Osteocyte (in vitro differentiated cells): ENCODE measurements at places on chromosomes 13 and 19.
A peak's percentile ranks its signal among the peaks of the same experiment; 100 is the strongest.

DNA sequence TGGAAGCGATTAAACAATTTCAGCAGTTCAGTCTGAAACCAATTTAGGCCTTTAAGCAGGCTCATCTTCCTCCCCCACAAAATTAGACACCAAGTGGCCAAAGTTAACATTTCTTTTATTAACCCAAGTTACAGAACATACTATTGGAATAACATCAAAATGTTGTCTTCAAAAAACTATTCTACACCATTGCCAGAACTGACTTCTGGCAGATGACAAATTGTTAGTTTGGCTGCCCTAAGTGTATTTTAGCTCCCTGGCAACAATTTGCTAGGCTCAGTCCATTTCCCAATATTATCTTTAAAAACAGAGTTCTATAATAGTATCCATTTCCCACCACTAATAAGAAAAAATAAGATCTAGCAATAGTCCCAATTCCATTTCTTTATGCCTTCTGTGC lies 107.8 kb downstream of the SGCG start:
- no peak for DNase-seq

GRCh38 chr19:4154571-4155312 lies 1.3 kb downstream of the CREB3L3 start:
- DNase-seq = no peak

DNA sequence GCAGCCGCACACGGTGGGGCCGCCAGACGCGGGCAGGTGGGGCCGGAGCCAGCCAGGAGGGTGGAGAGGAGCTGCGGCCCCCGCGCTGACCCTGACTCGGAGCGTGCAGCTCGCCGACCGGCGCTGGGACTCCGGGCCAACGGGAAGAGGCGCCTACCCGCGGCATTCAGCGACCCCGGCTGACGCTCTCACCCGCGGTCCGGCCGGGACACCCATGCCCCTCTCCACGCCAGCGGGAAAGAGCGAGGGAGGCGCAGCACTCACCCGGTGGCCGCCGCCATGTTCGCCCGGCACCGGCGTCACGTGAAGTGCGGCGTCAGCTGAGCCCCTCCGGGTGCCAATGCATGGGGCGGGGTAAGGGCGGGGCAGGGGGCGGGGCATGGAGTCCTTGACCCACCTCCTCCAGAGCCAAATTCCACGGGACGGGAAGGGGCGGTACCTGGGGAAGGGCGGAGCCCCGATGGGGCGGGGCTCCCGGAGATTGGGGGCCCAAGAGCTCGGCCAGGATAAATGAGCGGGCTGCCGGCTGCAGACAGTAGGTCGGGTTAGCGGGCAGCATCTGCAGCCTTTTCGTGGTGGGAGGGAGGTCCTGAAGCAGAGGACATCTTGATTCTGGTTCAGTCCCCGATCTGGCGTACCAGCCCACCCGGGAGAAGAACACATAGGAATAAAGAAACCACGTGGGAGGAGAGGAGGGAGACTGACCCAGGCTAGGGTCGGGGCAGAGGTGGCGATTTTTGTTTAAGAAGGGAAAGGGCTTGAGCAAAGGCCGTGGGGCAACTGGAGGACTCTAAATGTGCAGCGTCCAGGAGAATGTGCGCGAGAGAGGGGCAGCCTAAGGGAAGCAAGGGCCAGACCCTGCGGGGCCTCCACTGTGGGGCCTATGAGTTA lies at the start of gene PEPD:
Gene PEPD, minus strand, starts transcription at position 312 of the 891 bp plus-strand sequence. Its CDS starts 31 bp downstream, at position 281.
- peak; percentile 95 for DNase-seq

GRCh38 chr13:37144661-37145060 lies 39.2 kb upstream of the CSNK1A1L start:
- DNase-seq = no peak

- DNase-seq = peak; percentile 90
Measured at GRCh38 chr19:42140125-42140754, 8.0 kb upstream of the POU2F2 start.

DNA sequence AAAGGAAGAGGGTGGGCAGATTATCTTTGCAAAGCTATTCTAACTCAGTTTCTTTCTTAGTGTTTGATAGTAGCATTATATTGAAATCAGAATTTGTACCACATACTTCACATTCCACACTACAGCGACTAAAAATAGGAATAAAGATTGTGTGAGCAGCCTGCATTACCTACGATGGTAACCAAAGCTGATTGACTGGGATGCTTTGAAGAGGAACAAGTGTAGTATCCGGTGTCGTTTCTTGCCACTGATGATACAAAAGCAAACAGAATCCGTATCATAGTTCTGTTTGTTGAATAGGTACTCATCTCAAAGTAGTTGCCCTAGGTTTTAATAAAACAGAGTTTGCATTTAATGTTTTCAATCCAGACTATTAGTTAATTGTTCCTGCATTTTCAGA lies 51.2 kb downstream of the FLT3 start:
- no peak for DNase-seq

- DNase-seq = no peak
Measured at GRCh38 chr19:2221918-2222317, 14.2 kb downstream of the PLEKHJ1 start.

- no peak for DNase-seq
Measured at GRCh38 chr13:19151581-19152263, 29.9 kb downstream of the TUBA3C start.

GRCh38 chr13:43268632-43269031 lies 245.2 kb downstream of the DNAJC15 start:
- no peak for DNase-seq

DNA sequence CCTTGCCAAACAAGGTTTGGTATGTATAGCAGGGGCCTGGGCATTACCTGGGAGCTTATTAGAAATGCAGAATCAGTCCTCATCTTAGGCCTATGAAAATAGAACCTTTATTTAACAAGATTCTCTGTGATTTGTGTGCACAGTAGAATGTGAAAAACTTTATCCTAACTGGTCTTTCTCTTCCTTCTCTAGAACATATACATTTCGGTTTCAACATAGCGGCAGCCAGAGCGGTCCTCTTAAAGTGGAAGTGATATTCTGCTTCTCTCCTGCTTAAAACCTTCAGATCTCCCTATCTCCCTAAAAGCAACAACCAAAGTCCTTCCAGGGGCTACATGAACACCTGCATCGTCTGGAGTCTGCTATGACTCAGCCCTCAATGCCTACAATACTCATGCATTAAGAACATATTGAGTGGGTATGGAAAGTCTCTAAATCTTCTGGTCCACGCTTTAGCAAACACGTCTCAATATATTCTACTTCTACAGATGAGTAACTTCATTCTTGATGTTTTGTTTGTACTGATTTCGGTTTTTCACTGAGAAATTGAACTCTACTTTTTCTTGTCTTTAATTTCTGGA lies 84.5 kb downstream of the SPRY2 start:
- DNase-seq = no peak

DNA sequence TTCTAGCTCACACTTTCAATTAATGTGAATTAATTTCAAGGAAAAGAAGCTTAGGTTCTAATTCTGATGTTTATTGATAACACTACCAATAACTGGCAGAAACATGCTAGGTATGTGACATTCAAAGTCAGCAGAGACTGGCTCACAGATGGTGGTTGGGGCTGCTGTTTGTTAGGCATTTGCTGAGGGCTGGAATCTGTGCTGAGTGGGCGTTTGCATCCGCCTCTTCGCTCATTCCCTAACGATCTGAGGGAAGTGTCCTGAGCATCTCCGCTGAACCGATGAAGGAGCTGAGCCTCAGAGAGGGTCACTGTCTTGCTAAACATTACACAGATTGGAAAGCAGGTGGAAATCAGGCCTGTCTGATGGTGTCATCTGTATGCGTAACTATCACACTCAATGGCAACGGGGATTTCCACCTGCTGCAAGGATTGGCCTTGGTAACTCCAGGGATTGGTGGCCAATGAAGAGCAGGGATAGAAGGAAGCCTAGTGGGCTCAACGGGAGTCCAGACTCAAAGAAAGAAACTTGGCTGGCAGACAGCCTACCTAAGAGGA lies 338.9 kb downstream of the TEX29 start:
- DNase-seq = peak; percentile 67
